ENCODE measurements at places on chromosomes 1 and 21.

- DNase-seq: peak; percentile 69
These were observed 901 bp upstream of the RXFP4 start for GRCh38 chr1:155940482-155940992.

DNA sequence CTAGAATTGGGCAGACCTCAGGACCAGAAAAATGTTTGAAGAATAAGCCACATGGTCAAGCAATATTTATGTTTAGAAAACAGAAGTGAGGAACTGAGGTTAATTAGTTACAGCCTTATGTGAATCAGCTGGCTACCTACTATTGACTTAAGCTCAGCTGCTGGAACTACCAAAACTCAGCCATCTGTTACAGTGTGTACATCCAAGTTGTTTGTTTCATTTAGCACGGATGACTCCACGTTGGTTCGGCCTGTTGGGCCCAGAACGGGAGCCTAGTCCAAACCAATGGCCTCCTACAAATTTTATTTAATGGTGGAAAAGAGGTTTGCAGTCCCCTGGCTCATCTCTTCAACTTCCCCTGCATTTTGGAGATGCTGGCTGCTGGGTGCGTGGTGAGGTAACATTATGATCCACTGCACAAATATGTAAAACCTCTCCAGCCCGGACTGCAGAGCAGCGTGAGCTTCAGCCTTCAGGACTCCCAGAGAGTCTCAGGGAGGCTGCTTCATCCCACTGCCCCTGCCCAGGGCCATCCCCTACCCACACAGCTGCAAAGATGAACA is 143.4 kb downstream of the ZZZ3 start:
- DNase-seq: no peak

GRCh38 chr1:5001466-5001865 is 347.1 kb downstream of the AJAP1 start:
- DNase-seq: no peak

DNA sequence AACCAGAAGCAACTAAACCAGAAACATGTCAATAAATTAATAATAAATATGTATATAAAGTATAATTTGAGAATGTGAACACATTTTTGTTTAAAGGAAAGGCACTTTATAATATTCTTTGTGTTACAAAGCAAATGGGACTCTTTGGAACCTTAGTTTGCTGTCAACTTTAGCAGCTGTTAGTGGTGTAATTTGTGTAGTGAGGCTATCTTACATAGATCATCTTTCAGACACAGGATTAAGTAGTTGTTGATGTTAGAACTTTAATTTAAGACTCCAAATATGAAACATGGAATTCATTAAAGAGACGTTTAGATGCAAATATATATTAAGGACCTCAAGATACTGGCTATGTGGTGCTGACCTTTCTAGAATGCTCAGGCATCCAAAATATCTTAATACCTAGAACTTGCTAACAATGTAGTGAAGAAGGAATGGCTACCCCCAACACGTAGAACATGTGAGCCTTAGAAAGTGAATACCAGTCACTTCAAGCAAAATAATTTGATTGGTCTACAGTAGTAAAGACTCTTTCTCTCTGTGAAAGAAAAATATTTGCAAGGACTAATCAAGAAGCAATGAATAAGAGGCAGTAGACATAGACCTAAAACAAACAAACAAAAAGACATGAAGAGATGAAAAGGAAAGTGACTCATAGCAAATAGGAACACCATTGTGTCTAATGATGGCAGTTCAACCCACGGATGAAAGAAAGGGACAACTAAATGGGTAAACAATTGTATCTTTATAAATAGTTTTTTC is 811.4 kb downstream of the USP25 start:
- no peak for DNase-seq

- DNase-seq: peak; percentile 97
These were observed 2.4 kb upstream of the IKBKE start for GRCh38 chr1:206467915-206468314.

DNA sequence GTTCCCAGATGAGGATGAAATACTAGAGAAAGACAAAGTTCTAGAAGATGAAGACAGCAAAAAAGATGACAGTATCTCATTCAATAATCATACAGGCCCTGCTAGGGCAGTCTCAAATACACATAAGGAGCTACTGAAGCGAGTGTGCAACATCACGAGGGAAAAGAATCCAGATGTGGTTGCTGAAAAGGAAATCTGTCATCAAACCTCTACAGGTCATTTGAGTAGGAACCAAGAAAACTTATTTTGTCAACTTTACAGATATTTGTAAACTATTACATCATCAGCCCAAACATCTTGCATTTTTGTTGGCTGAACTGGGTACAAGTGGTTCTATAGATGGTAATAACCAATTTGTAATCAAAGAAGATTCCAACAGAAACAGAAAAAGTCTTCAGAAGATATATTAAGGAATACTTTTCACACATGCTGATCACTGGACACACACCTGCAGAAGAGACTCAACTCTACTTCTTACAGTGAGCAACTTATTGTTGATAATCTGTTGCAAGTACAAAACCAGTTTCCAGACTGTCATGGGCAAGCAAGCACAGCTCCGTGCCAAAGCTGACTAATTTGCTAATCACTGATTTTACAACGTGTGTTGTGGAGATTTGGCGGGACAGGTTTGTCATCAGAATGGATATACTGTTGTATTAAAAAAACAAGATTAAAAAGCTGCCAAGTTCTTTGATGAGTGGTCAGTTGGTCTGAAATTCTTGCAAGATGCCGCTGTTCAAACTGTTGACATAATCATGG is 42.1 kb downstream of the TRIM33 start:
- DNase-seq: no peak

DNA sequence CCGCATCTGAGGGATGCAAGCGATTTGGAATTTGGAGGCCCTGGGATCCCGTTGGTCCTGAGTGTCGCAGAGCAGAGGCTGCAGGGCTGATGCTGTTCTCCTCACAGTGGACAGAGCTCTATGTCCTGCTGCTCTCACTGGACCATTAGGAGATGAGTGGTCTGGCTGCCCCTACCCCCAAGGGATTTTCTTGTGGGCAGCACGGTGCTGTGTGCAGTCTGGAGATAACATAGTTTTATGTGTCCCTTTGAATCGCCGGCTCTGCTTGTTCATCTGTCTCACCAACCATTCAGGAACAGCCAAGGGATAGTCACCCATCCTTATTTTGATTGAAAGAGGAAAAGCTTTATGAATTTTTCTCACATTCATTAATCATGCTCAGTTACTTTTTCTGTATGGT is 49.9 kb downstream of the CHRM3 start:
- no peak for DNase-seq

- no peak for DNase-seq
These were observed 17.4 kb downstream of the ZNF326 start for GRCh38 chr1:90012300-90012699.

DNA sequence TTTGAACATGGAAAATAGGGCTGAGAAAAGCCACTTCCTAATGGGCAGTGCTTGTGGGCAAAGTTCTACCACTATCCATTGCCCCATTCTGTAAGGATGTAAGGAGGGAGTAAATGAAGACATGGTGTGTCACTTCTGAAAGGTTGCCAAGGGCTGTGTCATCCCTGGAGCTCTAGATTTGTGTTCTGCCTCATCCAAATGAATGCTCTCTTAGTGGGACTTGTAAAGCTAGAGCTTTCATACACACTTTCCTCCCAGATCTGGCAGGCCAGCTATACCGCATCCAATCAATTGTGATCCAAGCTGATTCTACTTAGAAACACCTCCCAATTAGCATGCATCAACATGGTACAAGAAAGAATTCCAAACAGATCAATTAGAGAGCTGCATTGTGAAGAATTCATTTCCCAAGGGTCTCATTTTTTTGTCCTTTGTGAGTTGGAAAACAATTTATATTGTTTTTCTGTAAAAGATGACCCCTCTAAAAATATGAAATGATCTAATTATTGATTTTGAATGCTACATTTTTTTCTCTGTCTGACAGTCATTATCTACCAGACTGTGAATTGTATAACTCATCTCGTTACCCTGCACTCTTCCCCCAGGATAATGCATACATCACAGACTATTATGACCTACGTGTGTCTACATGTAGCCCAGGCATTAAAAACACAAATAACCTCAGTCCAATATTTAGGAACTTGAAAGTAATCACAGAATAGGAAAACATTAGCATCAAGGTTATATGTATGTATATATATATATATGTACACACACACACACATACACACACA is 117.1 kb upstream of the DUSP10 start:
- no peak for DNase-seq

DNA sequence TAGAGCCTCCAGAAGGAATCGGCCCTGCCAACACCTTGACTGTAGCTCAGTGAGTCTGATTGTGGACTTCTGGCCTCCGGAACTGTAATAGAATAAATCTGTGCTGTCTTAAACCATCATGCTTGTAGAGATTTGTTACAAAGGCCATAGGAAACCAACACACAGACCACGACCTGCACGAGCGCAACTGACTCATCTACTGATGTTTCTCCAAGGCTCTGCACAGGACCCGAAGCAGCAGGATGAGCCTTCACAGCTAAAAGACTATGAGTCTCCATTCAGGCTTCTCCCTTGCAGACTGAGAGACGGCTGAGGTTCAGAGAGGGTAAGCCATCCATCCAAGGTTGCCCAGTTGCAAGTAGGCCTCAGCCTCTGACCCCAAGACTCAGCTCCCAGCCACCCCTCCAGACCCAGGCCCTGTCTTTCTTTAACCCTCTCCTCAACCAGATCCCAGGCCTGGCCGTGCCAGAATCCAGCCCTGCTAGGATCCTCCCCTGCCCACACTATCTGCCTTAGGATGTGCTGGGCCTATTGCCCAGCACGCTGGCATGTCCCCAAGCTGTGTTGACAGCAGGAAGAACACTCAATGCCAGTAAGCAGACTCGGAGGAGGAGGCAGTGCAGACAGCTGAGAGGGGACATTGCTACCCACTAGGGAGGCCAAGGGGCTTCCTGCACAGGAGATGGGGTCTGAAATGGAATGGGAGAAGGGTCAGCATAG is 109.0 kb downstream of the HMGB4 start:
- DNase-seq: no peak

- peak; percentile 31 for DNase-seq
These were observed 150.8 kb downstream of the VPS13D start for GRCh38 chr1:12380326-12381249.

GRCh38 chr1:85453640-85454194 is 11.2 kb downstream of the DDAH1 start:
- DNase-seq: no peak

- DNase-seq: no peak
These were observed 241.0 kb downstream of the RHOU start for GRCh38 chr1:228976316-228976715.

DNA sequence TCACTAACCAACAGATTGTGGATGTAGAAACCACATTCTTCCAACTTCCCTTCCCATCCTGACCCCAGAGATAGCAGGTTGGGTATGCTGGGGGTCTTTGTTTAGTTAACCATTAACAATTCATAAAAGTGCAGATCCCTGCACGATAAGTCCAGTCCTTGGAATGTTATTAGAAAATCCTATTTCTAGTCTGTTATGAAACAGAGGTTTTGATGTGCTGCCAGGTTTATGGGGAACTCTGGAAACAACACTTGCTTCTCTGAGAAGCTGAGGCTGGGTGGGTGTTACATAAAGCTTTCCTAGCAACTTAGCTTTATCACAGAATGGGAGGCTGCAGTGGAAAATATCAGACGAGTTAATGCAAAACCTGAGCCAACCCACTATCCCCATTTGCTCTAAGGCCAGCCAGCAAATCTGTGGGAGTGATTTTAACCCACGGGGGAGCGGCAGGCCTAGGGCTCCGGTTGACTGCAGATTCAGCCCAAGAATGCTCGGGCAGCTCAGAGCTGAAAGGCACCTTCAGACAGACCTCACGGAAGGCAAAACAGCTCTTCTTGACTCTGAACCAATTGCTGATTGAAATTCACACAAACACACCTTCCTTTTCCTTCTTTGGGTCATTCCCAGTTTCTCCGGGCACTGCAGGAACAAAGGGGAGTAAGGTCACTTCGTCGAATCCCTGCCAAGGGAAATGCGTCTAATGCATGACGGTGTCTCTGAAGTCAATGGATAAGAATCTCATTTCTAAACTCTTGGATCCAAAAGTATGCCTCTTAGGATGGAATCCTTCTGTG is 111.7 kb upstream of the IRF2BP2 start:
- peak; percentile 61 for DNase-seq

DNA sequence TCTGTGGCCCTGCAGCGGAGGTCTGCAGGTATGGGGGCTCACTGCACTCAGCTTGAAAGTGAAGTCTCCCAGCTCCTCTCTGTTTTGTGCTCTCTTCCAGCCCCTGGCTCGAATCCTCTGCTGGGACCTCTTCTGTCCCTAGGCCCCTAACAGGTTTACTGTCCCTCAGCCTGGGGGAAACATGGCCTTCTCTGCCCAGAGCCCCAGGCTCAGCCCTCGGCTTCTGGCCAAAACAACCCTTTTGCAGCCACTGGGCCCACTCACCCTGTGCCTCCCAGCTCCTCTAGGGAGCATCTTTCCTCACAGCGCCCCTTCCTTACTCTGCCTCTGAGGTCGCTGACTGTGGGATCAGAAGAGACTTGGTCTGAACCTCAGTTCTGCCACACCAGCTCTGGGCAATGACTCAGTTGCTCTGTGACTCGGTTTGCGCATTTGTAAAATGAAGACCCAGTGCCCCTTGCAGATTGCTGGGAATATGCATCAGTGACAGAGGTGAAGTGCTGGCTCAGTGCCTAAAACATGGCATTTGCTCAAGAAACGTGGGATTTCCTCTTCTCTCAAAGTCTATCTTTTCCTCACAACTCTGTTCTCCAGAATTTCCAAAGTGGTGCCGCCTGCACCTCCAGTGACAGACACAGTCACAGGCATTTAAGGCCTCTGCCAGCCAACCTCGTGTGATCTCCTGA is 26.5 kb upstream of the TENT5C start:
- DNase-seq: no peak

- peak; percentile 90 for DNase-seq
These were observed 153.3 kb upstream of the SGIP1 start for GRCh38 chr1:66380452-66381212.

GRCh38 chr1:68745011-68745410 is 248.1 kb upstream of the DEPDC1 start:
- no peak for DNase-seq

- DNase-seq: no peak
These were observed 4.1 kb upstream of the PEF1 start for GRCh38 chr1:31648641-31649357.

DNA sequence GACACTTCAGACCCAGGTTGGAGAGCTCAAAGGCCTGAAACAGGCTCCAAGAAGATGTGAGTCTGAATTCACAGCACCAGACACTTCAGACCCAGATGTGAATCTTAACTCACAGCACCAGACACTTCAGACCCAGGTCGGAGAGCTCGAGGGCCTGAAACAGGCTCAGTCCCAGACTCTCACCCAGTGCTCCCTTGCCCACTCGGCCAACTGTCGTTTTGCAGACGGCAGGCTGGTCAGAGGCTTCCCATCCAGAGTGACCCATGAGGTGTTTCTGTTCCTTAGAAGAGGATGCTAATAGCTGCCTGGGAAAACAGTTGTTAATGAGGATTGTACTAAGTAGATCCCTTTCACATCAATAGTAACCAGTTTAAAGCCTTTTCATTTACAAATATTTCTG is 88.4 kb downstream of the ADARB1 start:
- no peak for DNase-seq

DNA sequence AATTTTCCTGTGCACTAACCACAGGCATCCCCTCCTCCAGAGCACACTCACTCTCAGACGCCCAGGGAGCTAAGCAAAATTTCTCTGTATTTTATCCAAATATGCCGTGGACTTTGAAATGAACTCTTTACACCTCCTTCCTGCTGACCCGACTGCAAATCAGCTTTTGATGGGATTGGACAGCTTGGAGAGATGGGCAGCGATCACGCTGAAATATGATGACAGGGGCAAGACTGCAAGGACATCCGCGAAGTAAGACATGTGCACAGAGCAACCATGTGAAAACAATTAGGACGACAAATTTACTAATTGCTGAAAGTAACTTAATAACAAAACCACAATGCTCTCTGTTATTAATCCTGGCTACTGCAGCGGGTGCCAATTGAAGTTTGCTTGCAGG is 64.6 kb upstream of the CLDN14 start:
- DNase-seq: no peak

Data from inflammatory macrophage (primary cell).